Upper lobe of right lung (tissue), 1 donor: ENCODE measurements at places on chromosomes 6 and 20. TPM values are rescaled to one million over a fixed set of nuclear protein-coding genes. Genes with fewer than 3 reads are reported as not detected.

RFX6 gene
- not detected for total RNA-seq

GSTA2 gene
- not detected for total RNA-seq

DNA sequence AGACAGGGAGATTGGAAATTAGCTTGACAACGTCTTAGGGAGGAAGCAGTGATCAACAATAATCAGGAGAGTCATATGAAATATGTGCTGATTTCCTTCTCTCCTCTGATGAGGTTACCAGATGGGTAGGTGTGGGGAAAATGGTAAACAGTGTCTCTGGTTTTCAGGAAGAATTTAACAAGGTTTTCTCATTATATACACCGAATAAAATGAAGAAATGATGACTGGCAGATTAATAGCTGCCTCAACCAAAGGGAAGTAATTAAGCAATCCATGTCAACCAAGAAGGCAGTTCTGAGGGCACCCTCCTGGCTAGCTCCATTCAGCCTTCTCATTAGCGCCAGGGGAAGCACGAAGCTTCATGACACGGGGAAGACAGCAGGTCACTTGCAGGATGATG is 12.7 kb upstream of the RAMACL start:
- DNase-seq = no peak
- peak overlapping the region; percentile 80 for H3K27ac ChIP-seq
- H3K36me3 ChIP-seq = no peaks in the 10 kb centered on the region

- no peak overlapping the region for H3K27ac ChIP-seq
- H3K36me3 ChIP-seq = no peaks in the 10 kb centered on the region
- peaks cover 14% of the 10 kb centered on the region for H3K4me1 ChIP-seq
- H3K4me3 ChIP-seq = no peak overlapping the region
- no peak for DNase-seq
- peaks cover 48% of the 10 kb centered on the region for H3K27me3 ChIP-seq
Observed at GRCh38 chr6:7537565-7538174, 3.8 kb upstream of the DSP start.
